Mesangial cell (primary cell): ENCODE measurements at places on chromosomes 4 and X. TPM values are rescaled to one million over a fixed set of nuclear protein-coding genes. Genes with fewer than 3 reads are reported as not detected.

Gene MAGEC1
- total RNA-seq, result not detected in 2 replicates

Gene CT45A5
- not detected in 2 replicates for total RNA-seq

Gene IQSEC2
- 8.3 and 12.9 TPM in 2 replicates for total RNA-seq

Gene PDCL2
- not detected in 2 replicates for total RNA-seq

Gene MAGIX
- total RNA-seq, result 1.8 and 4.6 TPM in 2 replicates

Gene MAGEH1
- 12.9 and 21.3 TPM in 2 replicates for total RNA-seq

Gene GRPEL1
- 9.6 and 20.9 TPM in 2 replicates for total RNA-seq

Gene STAG2
- 18.9 and 36.0 TPM in 2 replicates for total RNA-seq
